Activated B cell treated with CpG ODN at 0.5 μM for 24 hours (primary cell): ENCODE measurements at places on chromosomes 11 and 22. TPM values are rescaled to one million over a fixed set of nuclear protein-coding genes. Genes with fewer than 3 reads are reported as not detected.
A peak's percentile ranks its signal among the peaks of the same experiment; 100 is the strongest.

Gene CD248
- total RNA-seq = 0.22 TPM in 1 of 2 replicates, not detected in the other

DNA sequence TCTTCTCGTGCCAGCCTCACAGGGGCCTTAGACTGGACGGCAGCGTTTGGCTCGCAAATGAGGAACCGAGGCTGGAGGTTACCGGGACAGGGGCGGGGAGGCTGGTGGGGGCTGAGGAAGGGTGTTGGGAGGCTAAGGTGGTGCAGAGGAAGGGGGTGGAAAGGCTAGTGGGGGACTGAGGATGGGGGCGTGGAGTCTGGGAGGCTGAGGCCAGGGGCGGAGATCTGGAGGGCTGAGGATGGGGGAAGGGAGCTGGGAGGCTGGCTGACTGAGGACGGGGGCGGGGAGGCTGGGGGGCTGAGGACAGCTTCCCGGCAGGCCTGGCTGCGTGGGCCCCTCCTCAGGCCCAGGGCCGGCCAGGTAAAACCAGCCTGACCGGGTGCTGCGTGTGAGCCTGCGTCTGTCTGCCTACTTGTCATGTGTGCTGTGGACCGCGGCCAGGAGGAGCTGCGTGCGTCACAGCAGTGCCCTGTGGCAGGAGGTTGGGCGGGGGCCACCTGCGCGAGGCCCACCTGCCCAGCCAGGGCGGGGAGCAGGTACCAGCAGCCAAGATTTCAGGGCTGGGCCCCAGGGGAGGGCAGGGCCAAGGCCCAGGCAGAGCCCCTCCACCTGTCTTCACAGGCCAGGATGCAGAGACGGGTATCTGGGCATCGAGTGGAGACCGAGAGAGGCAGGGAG is 9.4 kb upstream of the PIM3 start:
- no peak for DNase-seq
- H3K4me1 ChIP-seq = peaks cover 2% of the 10 kb centered on the region
- no peak overlapping the region for H3K4me3 ChIP-seq
- H3K36me3 ChIP-seq = no peaks in the 10 kb centered on the region
- no peak overlapping the region for H3K27ac ChIP-seq
- H3K27me3 ChIP-seq = no peaks in the 10 kb centered on the region

Gene OR52I1
- total RNA-seq = not detected in 2 replicates

GRCh38 chr11:63554877-63555223 is 8.3 kb downstream of the PLAAT2 start:
- no peaks in the 10 kb centered on the region for H3K36me3 ChIP-seq
- peaks cover 31% of the 10 kb centered on the region for H3K4me1 ChIP-seq
- no peak overlapping the region for H3K4me3 ChIP-seq

DNA sequence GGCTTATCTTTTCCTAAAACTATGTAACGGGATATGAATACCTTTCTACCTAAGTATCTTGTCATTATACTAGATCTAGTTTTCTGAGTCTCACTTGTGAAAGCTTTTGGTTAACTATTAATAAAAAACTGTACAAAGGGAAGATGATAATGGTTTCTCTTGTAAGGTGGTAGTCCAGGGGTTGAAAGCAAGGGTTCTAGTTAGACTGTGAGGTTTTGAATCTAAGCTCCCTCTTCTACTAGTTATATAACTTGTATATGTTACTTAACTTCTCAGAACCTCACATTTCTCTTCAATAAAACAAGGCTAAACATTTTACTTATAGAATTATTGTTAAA is 54.3 kb downstream of the ARHGEF12 start:
- DNase-seq = no peak
- H3K36me3 ChIP-seq = no peaks in the 10 kb centered on the region
- H3K4me3 ChIP-seq = no peak overlapping the region
- H3K4me1 ChIP-seq = no peaks in the 10 kb centered on the region
- no peak overlapping the region for H3K27ac ChIP-seq
- peaks cover 4% of the 10 kb centered on the region for H3K27me3 ChIP-seq

DNA sequence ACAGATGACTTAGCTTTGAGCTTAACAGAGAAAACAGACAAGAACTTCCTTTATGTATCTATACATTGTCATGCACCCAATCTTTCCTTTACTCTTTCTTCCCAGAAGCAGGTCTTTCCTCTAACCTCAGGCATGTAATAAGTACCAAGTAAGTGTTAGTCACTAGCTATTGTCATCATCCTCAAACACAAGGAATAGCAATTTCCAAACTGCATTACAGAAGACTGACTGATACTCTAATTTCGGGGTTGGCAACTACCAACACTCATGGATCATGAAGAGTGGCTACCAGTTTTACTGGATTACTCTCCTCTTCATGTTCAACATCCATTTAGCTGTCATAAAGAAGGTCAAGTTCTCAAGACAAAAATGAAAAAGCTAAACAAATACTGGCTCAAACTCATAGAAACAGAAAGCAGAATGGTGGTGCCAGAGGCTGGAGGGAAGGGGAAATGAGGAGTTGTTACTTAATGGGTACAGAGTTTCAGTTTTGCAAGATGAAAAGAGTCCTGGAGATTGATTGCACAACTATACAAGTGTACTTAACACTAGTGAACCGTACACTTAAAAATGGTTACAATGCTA is 111.6 kb downstream of the SIK3 start:
- H3K27me3 ChIP-seq = no peaks in the 10 kb centered on the region
- H3K27ac ChIP-seq = peak overlapping the region; percentile 74
- H3K4me3 ChIP-seq = peak overlapping the region; percentile 52
- H3K4me1 ChIP-seq = peaks cover 89% of the 10 kb centered on the region
- DNase-seq = no peak
- peaks cover 8% of the 10 kb centered on the region for H3K36me3 ChIP-seq

DNA sequence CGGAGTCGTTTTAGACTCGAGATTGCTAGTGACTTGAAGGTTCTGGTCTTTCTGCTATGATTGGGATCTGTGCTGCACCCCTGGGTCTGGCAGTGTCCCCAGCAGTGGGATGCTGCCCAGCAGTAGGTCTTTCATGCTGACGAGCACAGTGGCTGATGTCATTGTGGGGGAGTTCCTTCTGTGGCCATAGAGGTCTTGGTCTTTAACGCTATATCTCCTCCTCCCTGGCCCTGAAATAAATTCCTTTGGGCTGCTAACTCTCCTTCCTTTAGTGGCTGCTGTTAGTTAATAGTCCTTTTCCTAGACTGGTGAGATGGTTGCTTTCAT is 136.3 kb downstream of the TEAD1 start:
- no peaks in the 10 kb centered on the region for H3K4me1 ChIP-seq
- no peaks in the 10 kb centered on the region for H3K36me3 ChIP-seq
- H3K27me3 ChIP-seq = peaks cover 12% of the 10 kb centered on the region
- H3K27ac ChIP-seq = no peak overlapping the region
- no peak for DNase-seq
